ENCODE measurements at places on chromosomes 3 and 15.
A peak's percentile ranks its signal among the peaks of the same experiment; 100 is the strongest.

- no peak for DNase-seq
Measured at GRCh38 chr3:63290686-63291085, 12.6 kb downstream of the SYNPR start.

GRCh38 chr15:68309024-68309423, 31.5 kb downstream of the FEM1B start:
- no peak for DNase-seq

DNA sequence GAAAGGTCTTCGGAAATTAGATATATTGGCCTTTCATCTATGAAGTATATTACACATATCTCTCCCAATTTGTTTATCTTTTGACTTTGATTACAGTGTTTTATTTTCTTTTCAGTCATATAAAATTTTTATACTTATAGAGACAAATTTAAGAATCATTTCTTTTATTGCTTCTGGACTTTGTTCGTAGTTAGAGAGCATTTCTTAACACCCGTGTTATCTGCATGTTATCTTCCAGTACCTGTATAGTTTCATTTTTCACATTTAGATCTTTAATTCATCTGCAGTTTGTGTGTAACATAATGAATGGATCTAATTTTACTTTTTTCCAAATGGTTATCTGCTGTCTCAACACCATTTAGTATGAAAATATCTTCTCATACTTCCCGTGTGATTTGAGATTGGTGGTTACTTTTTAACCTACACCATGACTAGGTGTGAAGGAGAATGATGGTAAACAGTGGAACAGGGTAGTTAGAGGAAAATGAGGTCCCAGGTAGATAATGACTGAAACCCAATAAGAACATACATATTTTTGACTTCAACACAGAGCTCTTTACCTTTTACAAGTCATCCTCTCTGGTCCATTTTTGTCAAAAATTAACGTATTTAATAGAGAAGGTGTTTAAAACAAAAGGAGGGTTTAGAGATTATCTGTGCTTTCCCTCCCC, 99.3 kb downstream of the LPP start:
- no peak for DNase-seq

GRCh38 chr3:148082506-148083280, 615.0 kb upstream of the AGTR1 start:
- DNase-seq, result no peak

GRCh38 chr3:107685383-107685782, 162.6 kb downstream of the BBX start:
- DNase-seq, result no peak

DNA sequence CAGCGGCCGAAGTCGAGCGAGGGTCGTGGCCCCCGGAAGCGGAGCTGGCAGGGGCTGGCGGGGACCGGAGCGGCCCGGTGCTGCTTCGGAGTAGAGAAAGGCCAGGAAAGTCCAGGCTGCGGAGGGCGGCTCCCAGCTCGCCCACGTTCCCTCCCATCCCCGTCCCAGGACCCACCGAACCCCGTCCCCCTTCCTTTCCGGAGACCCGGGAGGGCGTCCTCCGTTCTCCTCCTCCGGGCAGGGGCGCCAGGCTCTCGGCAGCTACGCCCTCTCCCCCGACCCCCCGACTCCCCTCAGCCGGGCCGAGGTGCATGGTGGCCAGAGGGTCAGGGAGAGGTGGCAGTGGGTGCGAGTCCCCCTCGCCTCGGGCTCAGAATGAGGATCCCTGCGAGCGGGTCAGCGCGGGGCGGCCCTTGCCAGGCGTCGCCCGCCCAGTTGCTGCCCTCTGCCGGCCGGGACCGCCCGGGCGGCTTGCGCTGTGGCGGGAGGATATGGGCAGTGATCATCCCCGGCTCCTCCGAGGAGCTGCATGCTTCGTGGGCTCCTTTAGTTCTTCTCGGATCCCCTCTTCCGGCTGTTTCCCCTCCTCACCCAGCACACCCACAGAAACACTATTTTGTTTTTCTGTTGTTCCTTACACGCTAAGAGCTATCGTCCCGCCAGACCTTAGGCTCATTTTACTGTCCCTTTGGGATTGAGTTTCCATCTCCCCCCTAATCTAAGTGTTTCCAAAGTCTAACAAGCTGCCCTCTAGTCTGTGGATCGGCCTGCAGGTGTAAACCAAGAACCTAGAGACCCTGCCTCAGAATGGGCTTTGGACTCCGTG, 744 bp upstream of the ALDH1A2 start:
- DNase-seq, result peak; percentile 12
